ENCODE measurements at places on chromosomes 13 and 19.

- no peak for DNase-seq
These were observed 277.3 kb downstream of the FOXO1 start for GRCh38 chr13:40389081-40389641.

GRCh38 chr19:45423589-45424190 is at the start of gene ERCC1:
ERCC1 (minus strand) TSS chr19:45423917; CDS start chr19:45423374, 543 bp downstream.
- peak; percentile 52 for DNase-seq

DNA sequence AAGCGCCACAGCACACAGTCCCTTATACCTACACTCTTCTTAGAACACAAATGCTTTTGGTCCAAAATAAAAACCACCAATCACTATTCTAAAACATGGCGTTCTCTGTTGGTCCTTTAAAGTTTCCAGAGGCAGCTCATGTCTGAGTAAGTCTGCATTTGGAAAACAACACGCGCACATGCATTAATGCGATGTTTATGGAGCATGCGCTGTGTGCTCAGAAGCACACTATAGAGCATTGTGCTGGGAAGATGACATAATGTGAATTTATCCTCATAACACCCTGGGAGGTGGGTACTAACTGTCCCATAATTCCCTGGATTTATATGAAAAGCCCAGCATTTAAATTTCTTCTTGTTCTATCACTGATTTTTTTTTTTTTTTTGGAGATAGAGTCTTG is 10.7 kb downstream of the ZNF682 start:
- no peak for DNase-seq

DNA sequence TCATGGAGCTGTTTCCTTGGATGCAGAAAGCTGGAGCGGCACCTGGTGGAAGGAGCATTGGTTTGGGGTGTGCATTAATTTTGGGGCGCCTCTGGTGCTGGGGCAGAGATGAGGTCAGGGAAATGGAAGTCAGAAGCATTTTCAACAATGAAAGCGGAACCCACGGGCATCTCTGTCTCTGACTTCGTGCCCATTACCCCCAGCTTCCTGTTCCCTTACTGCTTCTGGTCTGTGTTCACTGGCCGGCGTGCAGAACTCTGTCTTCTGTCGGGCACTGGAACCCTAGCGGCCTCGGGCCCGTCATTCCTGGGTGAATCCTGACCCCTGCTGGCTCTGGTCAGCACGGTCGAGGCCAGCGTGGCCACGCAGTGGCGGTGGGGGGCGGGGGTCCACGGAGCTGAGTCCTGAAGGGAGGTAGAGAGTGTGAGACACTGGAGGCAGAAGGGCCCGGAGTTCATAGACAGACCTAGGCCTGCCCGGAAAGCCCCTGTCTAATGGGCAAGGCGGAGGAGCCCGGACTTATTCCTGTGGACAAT is 7.9 kb upstream of the LINGO3 start:
- no peak for DNase-seq

DNA sequence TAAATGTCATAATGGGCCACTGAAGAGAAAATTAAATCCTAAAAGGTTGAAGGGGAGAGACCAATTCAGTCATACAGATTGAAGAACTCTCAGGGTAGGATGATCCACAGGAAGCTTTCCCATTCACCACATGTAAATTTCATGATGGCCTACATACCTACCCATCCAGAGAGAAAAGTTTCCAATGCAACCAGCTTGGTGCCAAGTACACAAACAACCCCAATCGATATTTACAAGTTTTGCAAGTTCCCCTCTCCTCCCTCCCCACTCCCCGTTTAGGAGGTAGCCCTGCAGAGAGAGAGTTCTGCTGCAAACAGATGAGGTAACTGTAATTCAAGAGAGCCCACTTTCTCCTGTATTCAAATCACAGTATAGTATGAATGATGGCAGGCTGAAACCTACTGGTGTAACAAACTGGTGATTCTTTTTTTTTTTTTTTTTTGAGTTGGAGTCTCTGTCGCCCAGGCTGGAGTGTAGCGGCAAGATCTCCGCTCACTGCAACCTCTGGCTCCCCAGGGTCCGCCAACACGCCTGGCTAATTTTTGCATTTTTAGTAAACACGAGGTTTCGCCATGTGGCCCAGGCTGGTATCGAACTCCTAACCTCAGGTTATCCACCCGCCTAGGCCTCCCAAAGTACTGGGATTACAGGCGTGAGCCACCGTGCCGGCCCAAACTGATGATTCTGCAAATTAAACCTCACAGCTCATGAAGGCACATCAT is 14.4 kb downstream of the FOXO1 start:
- no peak for DNase-seq

Measured in stimulated activated CD4-positive, alpha-beta T cell treated with anti-CD3 and anti-CD28 coated beads, Interleukin-1b, Interleukin-23, amount 100 ng/mL, for 4 hours (primary cell).